GM04503 (cell line): ENCODE measurements at places on chromosomes 12 and 14.

DNA sequence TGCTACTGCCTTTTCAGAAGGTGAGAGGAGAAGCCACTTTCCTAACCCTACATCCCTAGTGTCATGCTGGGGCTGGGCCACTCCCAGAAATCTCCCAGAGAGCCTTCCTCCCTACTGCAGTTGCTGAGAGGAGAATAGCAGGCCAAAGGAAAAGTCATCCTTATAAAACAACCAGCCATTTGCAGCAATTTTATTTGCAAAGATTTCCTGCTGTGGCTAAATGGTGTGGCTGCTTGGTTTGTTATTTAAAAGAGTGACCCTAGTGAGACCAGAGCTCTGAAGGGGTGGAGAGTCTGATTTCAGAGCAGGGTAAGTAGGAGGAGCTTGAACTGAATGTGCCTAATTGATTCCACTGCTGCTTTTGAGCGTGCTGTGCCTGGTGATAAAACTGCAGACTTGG, 232.0 kb downstream of the GRIN2B start:
- DNase-seq, result no peak

DNA sequence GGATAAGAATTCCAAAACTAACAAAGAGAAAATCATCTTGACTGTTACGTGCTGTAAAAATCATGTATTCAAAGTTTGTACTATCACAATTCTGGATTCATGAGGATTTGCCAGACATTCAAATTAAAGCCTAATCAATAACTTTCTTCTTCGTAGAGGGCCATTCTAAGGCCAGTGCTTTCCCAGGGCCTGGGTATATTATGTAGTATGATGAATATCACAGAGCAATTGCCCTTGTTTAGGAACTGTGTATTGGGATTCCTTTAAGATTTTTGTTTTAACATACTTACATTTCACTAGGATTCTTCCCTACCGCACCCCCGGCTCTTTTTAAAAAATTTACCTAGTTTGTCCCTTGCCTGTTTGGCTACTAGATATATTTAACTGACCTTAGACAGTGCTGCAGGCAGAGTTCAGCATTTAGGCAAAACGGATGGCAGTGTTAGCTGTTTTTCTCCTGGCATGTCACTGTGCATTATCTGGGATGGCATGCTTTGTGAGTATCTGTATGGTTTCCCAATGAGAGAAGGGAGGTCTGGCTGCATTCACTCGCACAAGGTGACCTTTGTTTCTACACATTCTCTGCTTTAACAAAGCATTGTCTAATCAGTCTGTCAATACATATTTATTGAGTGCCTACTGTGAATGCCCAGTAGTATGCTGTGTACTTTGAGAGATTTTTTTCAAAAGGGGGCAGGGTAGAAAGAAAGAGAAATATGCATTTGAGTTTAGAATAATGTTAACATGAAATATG, 63.3 kb downstream of the ERC1 start:
- no peak for DNase-seq

GRCh38 chr14:71613168-71613567, 319.1 kb upstream of the RGS6 start:
- DNase-seq, result no peak

DNA sequence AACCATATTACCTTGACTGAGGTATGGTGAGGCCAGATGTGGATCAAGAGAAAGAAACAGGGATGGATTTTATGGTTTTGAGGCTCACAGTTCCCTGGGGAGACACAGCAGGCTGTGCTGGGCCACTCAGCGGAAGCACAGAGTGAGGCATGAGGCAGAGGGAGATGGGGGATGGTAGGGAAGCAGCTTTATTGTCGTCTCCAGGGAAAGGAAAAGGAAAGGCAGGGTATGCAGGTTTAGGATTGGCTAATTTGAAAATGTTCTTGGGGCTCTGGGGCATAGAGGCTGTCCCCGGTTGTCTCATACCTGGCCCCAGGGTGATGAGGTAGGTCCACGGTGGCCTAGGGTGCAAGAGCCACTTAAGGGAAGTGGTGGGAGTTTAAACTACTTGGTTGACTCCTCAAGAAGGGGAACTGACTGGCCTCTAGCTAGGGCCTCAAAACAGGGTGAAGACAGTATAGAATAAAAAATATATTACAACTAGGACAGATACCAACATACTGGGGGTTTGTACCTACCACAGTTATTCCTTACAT, 322.8 kb downstream of the RGS6 start:
- no peak for DNase-seq

- no peak for DNase-seq
Measured at GRCh38 chr12:109389146-109389545, 41.4 kb downstream of the MYO1H start.

DNA sequence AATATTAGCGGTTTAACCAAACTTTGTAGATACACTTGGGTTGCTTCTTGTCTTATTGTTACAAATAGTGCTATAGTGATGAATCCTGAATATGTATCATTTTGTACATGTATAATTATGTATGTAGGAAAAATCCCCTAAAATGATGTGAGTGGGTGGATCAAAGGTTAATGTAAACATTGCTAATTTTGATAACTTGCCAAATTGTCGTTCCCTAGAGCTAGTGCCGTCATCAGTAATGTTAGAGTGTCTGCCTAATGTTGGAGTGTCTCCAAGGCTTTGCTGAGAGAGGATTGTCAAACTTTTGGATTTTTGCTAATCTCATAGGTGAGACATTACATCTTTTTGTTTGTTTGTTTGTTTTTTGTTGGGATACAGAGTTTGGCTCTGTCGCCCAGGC, 44.4 kb downstream of the AEBP2 start:
- no peak for DNase-seq

- DNase-seq, result no peak
Measured at GRCh38 chr12:56374726-56375597, 12.3 kb upstream of the APOF start.

DNA sequence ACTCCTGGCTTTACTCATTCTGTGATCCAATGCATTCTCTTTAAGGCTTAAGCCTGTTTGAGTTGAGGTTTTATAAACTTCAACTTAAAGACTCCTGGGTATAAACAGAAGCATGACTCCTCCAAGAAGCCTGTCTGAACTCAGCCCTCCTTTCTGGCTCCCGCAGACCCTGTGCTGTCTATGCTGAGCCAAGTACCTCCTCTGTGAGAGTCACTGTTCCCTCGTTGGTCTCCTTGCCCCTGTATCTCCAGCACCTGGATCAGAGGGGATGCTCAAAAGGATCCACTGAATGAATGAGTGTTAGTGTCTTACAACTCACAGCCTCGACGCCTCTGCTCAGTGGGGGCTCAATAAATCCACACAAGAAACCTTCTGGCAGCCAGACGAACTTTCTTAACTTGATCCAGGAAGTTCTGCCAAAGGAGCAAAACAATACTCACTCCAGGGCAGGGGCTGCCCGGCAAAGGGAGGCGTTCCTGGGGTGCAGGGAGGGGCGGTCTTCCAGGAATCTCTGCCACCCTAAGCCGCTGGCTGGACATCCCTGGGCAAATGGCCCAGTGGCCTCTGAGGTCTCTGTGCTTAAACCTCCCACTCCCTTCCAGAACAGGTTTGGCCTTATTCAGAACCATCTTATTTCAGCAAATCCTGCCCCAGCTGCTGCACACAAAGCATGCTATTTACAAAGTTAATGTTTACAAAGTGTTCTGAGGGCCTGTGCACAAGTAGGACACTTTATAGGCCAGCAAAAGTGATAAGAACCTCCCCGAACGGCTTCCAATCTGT, 32.9 kb downstream of the MAP1LC3B2 start:
- no peak for DNase-seq

- DNase-seq, result no peak
Measured at GRCh38 chr12:77814386-77814785, 16.3 kb upstream of the NAV3 start.

DNA sequence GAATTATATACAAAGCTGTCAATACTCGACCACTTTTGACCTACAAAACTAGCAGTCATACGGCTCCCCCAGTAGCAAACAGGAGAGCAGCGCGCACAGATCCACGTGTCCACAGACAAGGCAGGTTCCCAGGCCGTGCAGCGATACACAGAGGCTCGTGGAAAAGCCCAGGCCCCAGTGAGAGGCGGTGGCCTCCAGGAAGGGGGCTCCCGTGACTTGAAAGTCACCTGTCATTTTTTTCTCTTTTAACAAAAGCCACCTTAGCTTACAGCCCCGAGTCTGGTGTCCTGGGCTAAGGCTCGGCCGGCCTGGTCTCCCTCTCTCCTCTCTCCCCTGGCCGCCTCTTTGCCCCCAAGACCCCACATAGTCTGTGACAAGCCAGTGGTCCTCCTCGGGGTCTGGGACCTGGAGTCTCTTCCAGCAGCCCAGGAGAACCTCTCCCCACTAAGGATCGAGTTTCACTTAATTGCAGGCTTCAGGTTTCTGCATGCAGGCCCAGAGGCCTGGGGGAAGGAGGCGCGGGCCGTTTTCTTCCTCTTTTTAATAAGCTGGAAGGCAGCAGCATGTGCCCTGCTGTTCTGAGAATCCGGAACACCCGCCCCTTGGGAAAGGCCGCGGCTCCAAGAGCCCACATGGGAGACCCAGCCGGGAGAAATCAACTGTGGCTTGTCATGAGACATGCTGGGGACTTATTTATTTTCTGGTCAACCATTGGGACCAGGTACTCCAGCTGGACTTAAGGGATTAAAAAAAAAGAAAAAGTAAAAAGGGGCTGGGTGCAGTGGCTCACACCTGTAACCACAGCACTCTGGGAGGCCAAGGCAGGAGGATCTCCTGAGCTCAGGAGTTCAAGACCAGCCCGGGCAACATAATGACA, 15.9 kb downstream of the NCOR2 start:
- no peak for DNase-seq

DNA sequence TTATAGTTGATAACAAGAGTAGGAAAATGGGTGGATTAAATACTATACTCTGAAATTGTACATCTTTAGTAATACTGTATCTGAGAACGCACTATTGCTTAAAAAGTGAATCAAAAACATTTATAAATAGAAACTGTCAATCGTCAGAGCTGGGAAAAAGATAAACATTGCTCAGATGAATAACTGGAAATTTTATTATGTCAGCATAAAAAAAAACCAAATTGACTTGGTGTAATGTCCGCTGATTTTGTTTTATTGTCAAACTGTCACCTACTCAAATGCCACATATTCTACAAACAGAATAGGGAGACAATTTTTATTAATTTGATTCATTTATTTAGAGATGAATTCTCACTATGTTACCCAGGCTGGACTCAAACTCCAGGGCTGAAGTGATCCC, 109.3 kb upstream of the TMTC1 start:
- DNase-seq, result no peak

DNA sequence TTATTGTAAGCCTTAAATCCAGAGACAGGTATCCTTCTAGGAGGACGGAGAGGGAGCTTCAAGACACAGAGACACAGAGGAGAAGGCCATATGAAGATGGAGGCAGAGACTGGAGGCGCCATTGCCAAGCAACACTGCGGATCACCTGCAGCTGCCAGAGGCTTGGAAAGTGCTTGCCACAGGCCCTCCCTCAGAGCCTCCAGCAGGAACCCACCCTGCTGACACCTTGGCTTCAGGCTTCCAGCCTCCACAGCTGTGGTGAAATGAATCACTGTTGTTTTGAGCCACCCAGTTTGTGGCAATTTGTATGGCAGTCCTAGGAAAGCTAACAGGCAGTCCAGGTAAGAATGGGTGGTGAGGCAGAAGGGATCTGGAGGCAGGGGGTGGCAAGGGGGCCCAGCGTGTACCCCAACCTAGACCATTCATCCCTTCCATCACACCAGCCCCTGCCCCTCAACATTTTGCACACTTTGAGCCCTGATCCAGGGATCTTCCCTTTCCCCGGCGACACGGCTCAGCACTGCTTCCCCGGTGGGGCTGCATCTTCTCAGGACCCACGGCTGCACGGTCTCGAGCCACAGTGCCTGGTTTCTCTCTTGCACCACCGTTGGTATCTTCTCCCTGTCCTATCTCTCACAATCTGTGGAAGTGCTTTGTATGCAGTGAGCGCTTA, 22.3 kb upstream of the BCDIN3D start:
- DNase-seq, result no peak

DNA sequence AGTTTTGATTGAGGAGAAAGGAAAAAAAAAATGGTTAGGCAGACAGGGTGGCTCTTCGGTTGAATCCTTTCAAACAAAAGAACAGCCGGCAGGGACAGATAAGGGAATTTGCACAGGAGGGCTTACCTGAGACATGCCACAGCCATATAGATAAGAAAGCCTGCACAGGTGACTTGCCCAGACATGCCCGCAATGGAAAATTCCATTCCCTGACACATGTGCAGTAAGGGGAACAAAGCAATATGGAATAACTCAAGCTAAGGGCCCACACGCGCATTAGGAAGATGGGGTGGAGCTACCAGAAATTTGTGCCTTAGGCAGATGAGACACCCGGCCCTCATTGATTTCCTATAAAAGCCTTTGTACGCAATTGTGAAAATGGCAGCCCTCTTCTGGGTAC, 86.7 kb downstream of the TMEM260 start:
- no peak for DNase-seq

- DNase-seq, result no peak
Measured at GRCh38 chr14:86013641-86014040, 483.7 kb downstream of the FLRT2 start.

DNA sequence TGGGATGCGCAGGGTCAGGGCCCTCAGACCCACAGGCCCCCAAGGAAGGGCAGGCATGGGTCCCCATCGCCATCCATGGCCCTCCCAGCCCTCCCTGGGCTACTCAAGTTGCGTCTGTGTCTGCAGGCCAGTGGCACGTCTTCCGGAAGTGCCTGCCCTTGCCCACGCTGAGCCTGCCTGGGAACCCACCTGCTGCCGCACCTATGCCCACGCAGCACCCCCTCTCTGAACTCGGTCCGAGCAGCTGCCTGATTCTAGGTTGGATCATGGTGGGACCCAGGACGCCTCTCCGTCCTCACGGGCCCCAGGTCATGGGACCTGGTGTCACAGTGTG, 182.8 kb downstream of the ADGRD1 start:
- no peak for DNase-seq

GRCh38 chr14:66087231-66087630, 398.9 kb upstream of the CCDC196 start:
- DNase-seq, result peak; percentile 32

DNA sequence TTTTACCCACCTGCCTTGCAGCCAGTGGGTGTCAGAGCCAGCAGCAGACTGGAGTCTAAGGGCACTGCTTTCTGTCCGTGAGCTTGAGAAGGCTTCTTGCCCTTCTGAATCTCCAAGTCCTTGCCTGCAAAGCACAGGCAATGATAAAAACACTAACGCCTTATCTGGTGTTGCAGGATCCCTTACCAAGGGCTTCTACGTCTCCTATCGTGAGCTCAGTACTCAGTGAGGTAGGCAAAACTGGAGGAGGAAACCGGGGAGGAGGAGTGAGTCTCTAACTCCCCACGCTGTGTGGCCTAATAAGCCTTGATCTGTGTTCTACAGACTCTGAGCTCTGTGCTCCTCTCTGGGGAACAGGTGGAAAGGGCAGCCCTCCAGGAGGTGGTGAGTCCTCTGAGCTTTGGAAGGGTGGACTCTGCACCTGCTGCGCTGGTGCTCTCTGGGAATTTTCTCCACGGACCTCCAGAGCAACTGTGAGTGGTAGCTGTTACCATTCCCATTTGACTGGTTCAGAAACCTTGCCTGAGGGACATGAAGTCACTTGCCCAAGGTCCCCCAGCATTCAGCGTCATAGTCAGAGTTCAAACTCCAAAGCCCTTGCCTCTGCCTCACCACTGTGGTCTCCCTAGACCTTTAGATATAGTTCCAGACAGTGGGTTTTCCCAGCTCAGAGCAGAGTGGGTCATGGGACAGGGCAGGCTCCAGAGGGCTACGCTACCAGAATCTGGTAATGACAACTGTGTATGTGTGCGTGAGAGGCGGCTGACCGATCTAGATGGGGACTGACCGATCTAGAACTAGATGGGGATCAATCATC, 7.0 kb upstream of the MARK3 start:
- DNase-seq, result no peak
